Spleen (tissue), 13 donors: ENCODE measurements at places on chromosomes 13 and 19. TPM values are rescaled to one million over a fixed set of nuclear protein-coding genes. Genes with fewer than 3 reads are reported as not detected.

VAV1 gene
- 94.8 TPM for total RNA-seq

SUGP1 gene
- total RNA-seq, result 62.1 TPM

NAPA gene
- total RNA-seq, result 98.1 TPM

ARHGAP35 gene
- 39.0 TPM for total RNA-seq

CEACAM21 gene
- total RNA-seq, result 12.1 TPM

IZUMO1 gene
- total RNA-seq, result 1.2 TPM

NAT14 gene
- total RNA-seq, result 4.3 TPM

ZNF14 gene
- total RNA-seq, result 8.0 TPM

NUMBL gene
- total RNA-seq, result 18.6 TPM

KLK12 gene
- not detected for total RNA-seq

SPACA4 gene
- total RNA-seq, result not detected

KCNC3 gene
- total RNA-seq, result 2.6 TPM

ZNF865 gene
- total RNA-seq, result 23.3 TPM

ZNF431 gene
- total RNA-seq, result 26.0 TPM

LILRB1 gene
- total RNA-seq, result 66.2 TPM

ZNF579 gene
- 4.9 TPM for total RNA-seq

TMEM59L gene
- total RNA-seq, result 0.49 TPM

IRGQ gene
- total RNA-seq, result 17.8 TPM

ANGPTL8 gene
- not detected for total RNA-seq

SIGLEC5 gene
- total RNA-seq, result 9.8 TPM

RFPL4AL1 gene
- not detected for total RNA-seq

BLOC1S3 gene
- total RNA-seq, result 17.1 TPM

RAB3A gene
- total RNA-seq, result 3.3 TPM

PRR22 gene
- total RNA-seq, result 1.4 TPM

NCAN gene
- not detected for total RNA-seq

MEIS3 gene
- 9.6 TPM for total RNA-seq
